ENCODE measurements at places on chromosomes 1 and 21. TPM values are rescaled to one million over a fixed set of nuclear protein-coding genes. Genes with fewer than 3 reads are reported as not detected.

- DNase-seq: no peak
- peaks cover 87% of the 10 kb centered on the region for H3K4me1 ChIP-seq
- peak overlapping the region; percentile 100 for H3K27ac ChIP-seq
- H3K4me3 ChIP-seq: no peak overlapping the region
- H3K27me3 ChIP-seq: no peaks in the 10 kb centered on the region
Observed at GRCh38 chr1:234721476-234722269, 111.7 kb upstream of the IRF2BP2 start.

DNA sequence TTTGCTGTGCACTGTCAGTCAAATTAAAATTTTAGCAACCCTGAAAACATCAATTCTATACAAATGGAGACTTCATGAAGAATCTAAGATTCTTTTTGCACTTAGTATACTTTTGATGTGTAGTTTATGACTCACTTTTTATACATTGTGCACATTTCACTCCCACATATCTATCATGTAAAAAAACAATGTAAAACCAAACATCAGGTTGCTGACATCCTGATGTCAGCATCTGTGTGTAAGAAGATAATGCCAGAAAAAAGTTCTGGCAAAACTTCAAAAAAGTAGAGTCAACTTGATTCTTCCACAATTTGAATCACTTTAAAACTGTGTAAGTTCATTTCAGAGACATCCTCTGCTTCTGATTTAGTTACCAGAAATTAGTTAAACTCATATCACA is 115.7 kb downstream of the CENPF start:
- H3K27ac ChIP-seq: no peak overlapping the region
- DNase-seq: no peak
- H3K4me3 ChIP-seq: no peak overlapping the region
- H3K36me3 ChIP-seq: peaks cover 1% of the 10 kb centered on the region

GRCh38 chr1:171152549-171152948 is 32.6 kb upstream of the FMO2 start:
- no peak for DNase-seq
- peaks cover 21% of the 10 kb centered on the region for H3K4me1 ChIP-seq

DNA sequence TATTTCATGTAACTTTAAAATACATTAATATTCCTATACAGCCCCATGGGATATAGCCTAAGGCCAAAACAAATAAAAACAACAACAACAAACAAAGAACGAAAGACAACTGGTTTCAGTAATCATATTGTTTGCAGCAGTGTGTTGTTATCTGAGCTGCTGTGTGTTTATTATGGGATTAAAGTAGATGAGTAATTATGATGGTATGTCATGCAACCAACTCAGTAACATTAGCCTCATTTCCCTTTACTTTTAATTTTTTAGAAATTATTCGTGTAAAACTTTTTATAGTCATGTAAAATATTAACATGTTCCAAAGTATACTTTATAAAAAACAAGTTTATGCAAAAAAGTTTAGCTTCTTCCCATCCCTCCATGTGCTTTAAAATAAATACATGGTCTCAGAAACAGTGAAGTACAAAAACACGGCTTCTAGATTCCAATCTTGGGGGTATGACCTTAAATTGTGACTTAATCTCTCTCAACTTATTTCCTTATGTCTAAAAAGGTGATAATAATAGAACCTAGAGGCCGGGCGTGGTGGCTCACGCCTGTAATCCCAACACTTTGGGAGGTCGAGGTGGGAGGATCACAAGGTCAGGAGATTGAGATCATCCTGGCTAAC is 176.1 kb downstream of the SLC45A1 start:
- DNase-seq: no peak
- peaks cover 16% of the 10 kb centered on the region for H3K36me3 ChIP-seq
- peaks cover 5% of the 10 kb centered on the region for H3K4me1 ChIP-seq
- H3K27me3 ChIP-seq: no peaks in the 10 kb centered on the region
- H3K4me3 ChIP-seq: no peak overlapping the region
- H3K27ac ChIP-seq: no peak overlapping the region

DNA sequence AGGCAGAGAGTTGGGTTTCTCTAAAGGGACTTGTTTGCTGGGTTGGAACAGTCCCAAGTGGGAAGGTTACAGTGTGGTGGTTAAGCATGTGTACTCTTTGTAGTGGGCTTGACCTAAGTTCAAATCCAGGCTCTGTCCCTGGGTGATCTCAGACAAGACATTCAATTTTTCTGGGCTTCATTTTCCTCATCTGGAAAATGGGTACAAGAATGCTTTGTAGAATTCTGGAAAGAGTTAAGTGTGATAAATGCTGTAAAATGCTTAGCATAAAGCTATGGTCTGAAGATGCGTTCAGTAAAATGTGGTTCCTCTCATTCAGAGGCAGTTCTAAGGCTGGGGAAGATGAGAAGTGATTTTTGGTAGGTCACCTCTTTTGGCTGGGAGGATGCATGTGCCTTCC is 805 bp downstream of the GRHL3 start:
- no peak overlapping the region for H3K4me3 ChIP-seq
- no peaks in the 10 kb centered on the region for H3K36me3 ChIP-seq
- peaks cover 36% of the 10 kb centered on the region for H3K4me1 ChIP-seq
- no peak for DNase-seq

DNA sequence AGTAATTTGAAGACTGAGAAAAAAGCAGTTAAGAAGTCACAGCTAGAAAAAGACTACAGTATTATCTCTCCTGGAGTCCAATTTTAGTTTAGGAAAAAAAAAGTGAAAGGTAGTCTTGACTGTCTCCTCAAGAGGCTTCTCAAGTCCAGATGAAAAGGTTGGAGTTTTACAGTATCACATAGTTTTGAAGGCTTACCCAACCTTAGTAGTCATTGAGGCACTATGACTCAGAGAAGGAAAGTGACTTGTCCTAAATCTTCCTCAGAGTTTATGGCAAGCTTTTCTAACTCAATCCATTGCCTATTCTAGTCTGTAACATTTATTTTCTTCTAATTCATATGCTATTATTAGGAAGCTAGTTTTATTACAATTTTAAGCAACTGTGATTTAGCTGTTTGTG is 174.9 kb downstream of the DPYD start:
- H3K27me3 ChIP-seq: no peaks in the 10 kb centered on the region
- no peak for DNase-seq
- no peaks in the 10 kb centered on the region for H3K4me1 ChIP-seq
- no peaks in the 10 kb centered on the region for H3K36me3 ChIP-seq

- no peaks in the 10 kb centered on the region for H3K36me3 ChIP-seq
- DNase-seq: peak; percentile 81
- peaks cover 4% of the 10 kb centered on the region for H3K27me3 ChIP-seq
- H3K4me3 ChIP-seq: no peak overlapping the region
- no peak overlapping the region for H3K27ac ChIP-seq
- H3K4me1 ChIP-seq: peaks cover 12% of the 10 kb centered on the region
Observed at GRCh38 chr1:201361652-201362504, 15.6 kb downstream of the TNNT2 start.

DNA sequence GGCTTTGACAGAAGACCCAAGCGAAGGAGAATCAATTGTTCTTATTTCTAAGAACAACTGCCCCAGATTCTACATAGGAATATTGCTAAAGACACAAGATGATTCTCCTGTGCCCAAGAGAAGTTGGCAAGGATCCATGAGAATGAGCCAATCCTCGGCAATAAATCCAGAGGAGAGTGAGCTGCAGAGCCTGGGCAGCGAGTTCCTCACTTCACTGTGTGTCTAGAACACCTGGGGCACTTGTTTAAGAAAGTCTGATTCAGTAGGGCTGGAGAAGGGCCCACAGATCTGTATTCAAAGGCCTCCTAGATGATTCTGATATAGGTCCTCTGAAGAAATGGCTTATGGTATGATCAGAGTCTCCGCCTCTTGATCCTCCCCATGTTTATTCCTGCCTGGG is 31.8 kb downstream of the GADD45A start:
- H3K36me3 ChIP-seq: no peaks in the 10 kb centered on the region
- H3K27ac ChIP-seq: peak overlapping the region; percentile 36
- peaks cover 58% of the 10 kb centered on the region for H3K4me1 ChIP-seq
- no peak overlapping the region for H3K4me3 ChIP-seq
- H3K27me3 ChIP-seq: no peaks in the 10 kb centered on the region

DNA sequence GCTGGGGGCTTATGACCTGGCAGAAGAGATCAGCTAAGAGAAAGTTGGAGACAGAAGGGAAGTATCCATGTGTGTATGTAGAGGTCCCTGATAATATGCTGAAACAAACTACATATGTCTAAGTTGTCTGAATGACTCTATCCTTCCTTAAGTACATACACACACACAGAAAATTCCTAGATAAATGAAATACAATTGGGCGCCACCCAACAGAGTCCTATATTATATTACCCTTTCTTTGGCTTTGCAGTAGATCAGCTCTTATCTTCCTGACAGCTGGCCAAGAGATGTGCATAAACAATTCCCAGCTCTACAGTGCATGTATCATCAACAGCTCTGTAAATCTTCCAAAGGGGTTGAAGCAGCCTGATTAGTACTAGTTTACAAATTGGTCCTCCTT is 40.1 kb downstream of the SORT1 start:
- no peaks in the 10 kb centered on the region for H3K27me3 ChIP-seq
- DNase-seq: no peak
- peaks cover 10% of the 10 kb centered on the region for H3K36me3 ChIP-seq
- no peak overlapping the region for H3K4me3 ChIP-seq

DNA sequence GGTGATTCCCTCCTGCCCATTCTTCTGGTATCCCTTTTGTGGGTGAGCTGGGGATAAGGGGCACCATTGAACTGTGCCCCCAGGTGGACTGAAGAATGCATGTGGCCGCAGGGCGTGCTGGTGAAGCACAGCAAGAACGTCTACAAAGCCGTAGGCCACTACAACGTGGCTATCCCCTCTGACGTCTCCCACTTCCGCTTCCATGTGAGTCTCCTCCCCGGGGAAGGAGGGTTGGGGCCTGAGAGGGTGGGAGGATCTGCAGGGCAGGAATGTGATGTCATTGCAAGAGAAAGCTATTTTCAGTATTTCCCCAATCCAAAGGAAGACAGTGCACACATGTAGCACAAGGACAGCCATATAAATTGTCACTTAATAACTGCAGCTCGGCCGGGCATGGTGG is 7.5 kb upstream of the KPNA6 start:
- no peak for DNase-seq
- H3K27me3 ChIP-seq: no peaks in the 10 kb centered on the region
- no peak overlapping the region for H3K27ac ChIP-seq
- peaks cover 16% of the 10 kb centered on the region for H3K36me3 ChIP-seq

- DNase-seq: no peak
- H3K4me1 ChIP-seq: peaks cover 8% of the 10 kb centered on the region
- H3K4me3 ChIP-seq: no peak overlapping the region
- peaks cover 2% of the 10 kb centered on the region for H3K36me3 ChIP-seq
Observed at GRCh38 chr1:155218854-155219591, 10.5 kb downstream of the MTX1 start.

DNA sequence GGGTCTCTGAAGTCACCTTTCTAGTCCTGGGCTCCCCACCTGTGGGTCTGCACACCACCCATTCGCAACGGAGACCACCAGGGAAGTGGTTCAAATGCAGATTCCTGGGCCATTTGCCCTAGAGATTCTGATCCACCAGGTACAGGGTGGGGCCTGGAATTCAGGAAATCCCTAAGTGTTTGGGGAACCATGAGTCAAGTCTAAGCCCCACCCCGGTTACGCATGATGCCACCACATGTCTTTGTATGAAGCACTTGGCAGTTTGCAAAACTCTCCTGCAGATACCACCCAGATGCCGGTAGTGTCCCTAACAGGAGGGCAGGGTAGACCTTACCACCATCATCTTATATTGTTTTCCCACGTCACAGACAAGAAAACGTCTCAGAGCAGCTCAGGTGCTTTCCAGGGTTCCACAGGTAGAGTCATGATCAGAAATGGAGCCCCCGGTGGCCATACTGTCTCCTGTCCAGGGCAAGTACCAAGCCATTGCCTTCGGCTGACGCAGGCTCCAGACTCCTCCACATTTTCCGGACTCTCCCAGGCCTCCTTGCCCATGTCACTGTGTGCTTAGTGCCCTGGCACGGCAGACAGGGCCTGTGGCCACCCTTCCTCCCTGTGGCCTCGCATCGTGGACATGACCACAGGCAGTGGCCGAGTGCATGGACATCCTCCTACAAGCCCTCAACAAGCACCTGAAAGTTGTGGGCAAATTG is 89.2 kb upstream of the TMEM51 start:
- peak overlapping the region; percentile 12 for H3K27ac ChIP-seq
- no peaks in the 10 kb centered on the region for H3K27me3 ChIP-seq
- H3K4me3 ChIP-seq: no peak overlapping the region
- peaks cover 37% of the 10 kb centered on the region for H3K36me3 ChIP-seq
- no peak for DNase-seq
- H3K4me1 ChIP-seq: no peaks in the 10 kb centered on the region

- peaks cover 12% of the 10 kb centered on the region for H3K27me3 ChIP-seq
- H3K4me3 ChIP-seq: no peak overlapping the region
- DNase-seq: no peak
- H3K36me3 ChIP-seq: peaks cover 1% of the 10 kb centered on the region
- H3K4me1 ChIP-seq: peaks cover 7% of the 10 kb centered on the region
Observed at GRCh38 chr1:203206129-203206687, 19.7 kb upstream of the CHI3L1 start.

GRCh38 chr1:224238756-224239155 is 55.7 kb downstream of the DEGS1 start:
- no peaks in the 10 kb centered on the region for H3K27me3 ChIP-seq
- DNase-seq: no peak
- no peak overlapping the region for H3K4me3 ChIP-seq
- H3K4me1 ChIP-seq: no peaks in the 10 kb centered on the region

- H3K36me3 ChIP-seq: no peaks in the 10 kb centered on the region
- no peak overlapping the region for H3K4me3 ChIP-seq
- no peaks in the 10 kb centered on the region for H3K27me3 ChIP-seq
- no peak overlapping the region for H3K27ac ChIP-seq
- peak; percentile 71 for DNase-seq
Observed at GRCh38 chr1:44790968-44791801, 3.2 kb upstream of the BEST4 start.

DNA sequence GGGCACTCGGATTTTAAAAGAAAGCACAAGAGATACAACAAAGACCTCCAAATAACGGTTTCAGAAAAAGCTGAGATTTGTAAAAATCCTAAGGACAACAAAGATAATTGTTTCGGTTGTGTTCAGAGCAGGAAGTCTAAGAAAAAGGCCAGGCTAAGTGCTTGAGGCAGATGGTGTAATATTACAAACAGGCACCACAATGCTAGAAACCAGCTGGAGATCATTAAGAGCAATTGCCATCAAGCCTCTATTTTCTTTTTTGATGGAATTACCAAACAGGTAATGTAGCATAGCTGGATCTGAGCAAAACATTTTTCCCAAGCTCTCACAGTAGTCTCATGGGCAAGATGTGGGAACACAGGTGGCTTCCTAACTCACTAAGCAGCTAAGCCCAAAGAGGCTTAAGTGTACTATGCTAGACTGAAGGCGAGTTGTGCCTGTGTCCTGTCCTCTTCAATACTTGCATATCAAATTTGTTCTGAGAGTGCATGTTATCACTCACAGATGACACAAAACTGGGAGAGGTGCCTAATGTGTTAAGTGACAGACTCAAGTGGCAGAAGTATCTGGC is 161.6 kb downstream of the GLUL start:
- H3K36me3 ChIP-seq: no peaks in the 10 kb centered on the region
- H3K4me1 ChIP-seq: peaks cover 3% of the 10 kb centered on the region
- no peak overlapping the region for H3K4me3 ChIP-seq
- H3K27ac ChIP-seq: no peak overlapping the region
- peaks cover 1% of the 10 kb centered on the region for H3K27me3 ChIP-seq

- H3K27ac ChIP-seq: peak overlapping the region; percentile 87
- H3K4me1 ChIP-seq: peaks cover 37% of the 10 kb centered on the region
- DNase-seq: no peak
- no peaks in the 10 kb centered on the region for H3K27me3 ChIP-seq
- H3K36me3 ChIP-seq: peaks cover 2% of the 10 kb centered on the region
Observed at GRCh38 chr1:23403038-23403336, 21.6 kb downstream of the TCEA3 start.

SPRTN gene
- total RNA-seq: 15.0 TPM

EPHA10 gene
- total RNA-seq: not detected

CRYZL1 gene
- total RNA-seq: 30.7 TPM

MCOLN3 gene
- total RNA-seq: not detected

RNF186 gene
- total RNA-seq: not detected

YOD1 gene
- 5.5 TPM for total RNA-seq
